ENCODE measurements at places on chromosomes 7 and 10.

DNA sequence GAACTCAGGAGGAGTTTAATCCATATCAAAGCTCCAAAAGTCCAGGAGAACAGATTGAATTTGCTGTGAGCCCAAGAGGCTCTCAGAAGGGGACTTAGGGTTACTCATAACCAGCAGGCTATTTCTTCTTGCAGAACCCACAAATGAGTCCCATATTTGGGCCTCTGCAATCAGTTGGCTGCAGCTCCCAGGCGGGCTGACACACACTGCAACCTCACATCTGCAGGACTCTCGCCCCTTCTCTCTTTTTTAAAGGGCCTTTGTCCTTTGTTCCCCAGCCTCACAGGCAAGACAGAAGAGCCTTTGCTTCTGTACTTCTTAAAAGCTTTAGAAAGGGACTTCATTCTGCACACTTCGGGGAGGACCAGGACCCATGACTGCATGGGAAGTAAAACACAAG is 26.7 kb downstream of the CREB3L2 start:
- DNase-seq: no peak

DNA sequence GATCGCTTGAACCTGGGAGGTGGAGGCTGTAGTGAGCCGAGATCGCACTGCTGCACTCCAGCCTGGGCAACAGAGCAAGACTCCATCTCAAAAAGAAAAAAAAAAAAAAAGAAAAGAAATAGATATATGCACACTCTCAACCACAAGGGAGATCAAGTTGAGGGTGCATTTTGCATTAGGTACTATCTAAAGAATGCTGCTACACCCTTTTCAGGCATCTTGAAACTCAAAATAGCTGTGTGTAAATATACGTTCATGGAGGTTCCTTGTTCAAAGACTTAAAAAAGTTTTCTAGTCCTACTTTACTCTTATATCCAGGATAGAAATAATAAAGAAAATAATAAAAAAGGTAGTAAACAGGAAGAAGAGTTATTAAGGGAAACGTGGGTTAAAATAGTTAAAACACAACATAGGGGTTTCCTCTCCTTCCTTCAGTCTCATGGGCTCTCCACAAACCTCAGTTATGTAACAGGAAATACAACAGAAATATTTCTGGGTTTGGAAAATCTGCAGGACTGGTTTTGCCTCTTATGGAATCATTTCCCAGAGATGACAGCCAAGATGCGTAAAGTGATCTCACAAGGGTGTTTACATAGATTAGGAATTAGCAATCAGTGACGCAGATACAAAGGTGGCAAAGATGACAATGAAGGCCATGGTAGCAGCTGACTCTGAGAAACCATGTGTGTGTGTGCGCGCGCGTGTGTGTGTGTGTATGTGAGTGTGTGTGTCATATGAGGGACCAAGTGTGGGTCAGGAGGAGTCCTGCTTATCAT is 15.1 kb downstream of the STEAP4 start:
- DNase-seq: no peak

DNA sequence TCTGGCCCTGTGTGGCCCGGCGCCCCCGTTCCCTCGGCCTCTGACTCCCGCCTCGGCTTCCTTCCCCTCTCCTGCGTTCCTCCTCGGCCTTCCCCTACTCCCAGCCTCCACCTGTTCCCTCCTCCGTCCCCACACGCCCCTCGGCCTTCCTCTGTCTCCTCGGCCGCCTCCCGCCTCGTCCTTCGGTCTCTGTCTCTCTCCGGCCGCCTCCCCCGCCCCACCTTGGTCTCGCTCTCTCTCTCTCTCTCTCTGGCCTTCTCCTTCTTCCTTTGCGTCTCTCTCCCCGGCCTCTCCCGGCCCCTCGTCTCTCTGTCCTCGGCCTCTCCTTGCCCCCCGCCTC is 588 bp downstream of the GET4 start:
- DNase-seq: no peak

DNA sequence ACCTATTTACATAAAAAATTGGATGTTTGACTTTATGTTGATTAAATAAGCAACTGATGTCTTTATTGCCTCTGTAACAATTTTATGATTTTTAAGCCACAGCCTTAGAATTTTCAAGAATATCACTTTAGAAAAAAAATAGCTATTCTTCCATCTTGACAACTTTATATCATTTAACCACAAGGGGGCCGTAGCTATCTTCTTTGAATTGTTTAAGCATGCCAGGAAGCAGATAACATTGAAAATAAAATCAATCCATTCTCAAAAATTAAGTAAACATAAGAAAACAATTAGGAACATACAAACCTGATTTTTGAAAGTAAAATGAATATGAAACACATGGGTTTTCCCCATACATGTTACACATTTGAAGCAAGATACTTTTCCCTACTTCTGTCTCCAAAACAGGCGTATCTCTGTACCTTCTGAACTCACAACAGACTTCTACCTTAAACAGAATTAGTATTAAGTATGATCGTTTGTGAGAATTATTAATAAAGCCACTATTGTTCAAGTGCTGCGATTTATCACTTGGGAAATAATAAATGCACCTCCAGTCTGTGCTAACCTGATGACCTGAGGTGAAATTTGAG is 209.0 kb downstream of the CACNA2D1 start:
- DNase-seq: no peak

GRCh38 chr10:69952069-69952800 is 100.4 kb upstream of the MACROH2A2 start:
- DNase-seq: no peak

GRCh38 chr7:25669281-25669781 is 441.0 kb upstream of the NPVF start:
- no peak for DNase-seq

DNA sequence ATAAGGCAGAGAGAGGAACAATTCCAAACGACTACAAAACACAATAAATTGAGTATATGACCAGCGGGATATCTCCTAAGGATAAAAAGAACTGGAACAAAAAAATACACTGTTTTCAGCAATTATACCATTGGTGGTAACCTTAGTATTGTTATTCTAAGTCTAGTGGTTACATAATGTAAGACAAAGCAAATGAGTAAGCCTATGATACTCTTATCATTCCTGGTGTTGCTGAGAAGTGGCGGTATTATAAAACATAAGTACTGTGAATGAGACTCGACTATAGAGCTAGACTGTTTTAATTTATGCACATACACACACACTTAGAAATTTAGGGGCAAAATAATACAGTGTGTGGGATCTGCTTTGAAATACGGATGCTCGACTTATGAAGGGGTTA is 107.7 kb downstream of the NRBF2 start:
- no peak for DNase-seq

GRCh38 chr10:13143766-13144165 is 17.6 kb upstream of the MCM10 start:
- no peak for DNase-seq

- no peak for DNase-seq
These were observed 604.5 kb downstream of the SUGCT start for GRCh38 chr7:40739257-40739656.

All from activated CD8-positive, alpha-beta memory T cell treated with anti-CD3 and anti-CD28 coated beads for 1 hour (primary cell).